Endodermal cell (in vitro differentiated cells): ENCODE measurements at places on chromosomes 13 and 19. TPM values are rescaled to one million over a fixed set of nuclear protein-coding genes. Genes with fewer than 3 reads are reported as not detected.

DNA sequence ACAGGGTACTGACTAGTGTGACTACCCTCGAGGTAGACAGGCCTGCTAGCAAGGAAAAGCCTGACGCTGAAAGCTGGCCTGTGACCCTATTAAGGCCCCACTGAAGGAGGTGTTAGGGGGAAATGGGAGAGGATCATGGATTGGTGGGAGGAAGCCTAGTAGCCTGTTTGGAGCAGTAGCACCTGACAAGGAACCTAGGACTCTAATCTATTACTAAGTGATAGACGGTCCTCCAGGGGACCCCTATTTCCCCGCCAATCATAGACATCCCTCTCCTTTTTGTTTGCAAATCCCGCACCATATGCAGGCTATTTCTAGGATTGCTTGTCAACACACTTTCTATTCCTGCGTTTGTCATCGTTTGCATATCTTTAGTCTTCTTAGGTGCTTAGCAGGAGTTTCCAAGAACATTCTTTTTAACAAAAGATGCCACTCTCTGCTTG is 1338.8 kb upstream of the MIR17HG start:
- DNase-seq: peak; percentile 73
- no peak overlapping the region for H3K4me3 ChIP-seq
- no peaks in the 10 kb centered on the region for H3K36me3 ChIP-seq

GRCh38 chr13:38582133-38582532 is 104.7 kb upstream of the FREM2 start:
- no peaks in the 10 kb centered on the region for H3K27me3 ChIP-seq
- H3K4me1 ChIP-seq: no peaks in the 10 kb centered on the region
- no peak overlapping the region for H3K27ac ChIP-seq
- DNase-seq: no peak
- H3K36me3 ChIP-seq: no peaks in the 10 kb centered on the region
- no peak overlapping the region for H3K4me3 ChIP-seq

DNA sequence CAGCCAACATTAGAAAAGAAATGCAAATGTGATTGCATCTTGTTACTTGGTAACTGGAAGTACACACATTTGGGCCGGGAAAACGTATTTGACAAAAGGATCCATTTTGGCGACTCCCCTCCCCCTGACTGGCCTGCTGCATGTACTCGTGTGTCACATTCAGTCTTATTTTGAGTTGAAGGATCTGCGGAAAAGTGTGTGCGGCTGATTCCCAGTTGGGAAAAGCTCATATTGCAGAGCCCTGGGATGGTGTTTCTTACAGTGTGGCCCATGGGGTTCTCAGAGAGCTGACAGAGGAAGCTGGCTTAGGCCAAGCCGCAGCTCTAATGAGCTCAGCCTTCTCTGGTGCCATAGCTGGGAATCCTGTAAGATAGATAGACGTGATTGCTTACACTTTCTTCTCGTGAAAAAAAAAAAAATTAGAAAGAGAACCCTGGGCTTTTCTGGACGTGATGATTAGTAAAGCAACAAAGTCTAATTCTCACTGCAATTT is 170.3 kb upstream of the ARGLU1 start:
- no peak overlapping the region for H3K27ac ChIP-seq
- H3K36me3 ChIP-seq: no peaks in the 10 kb centered on the region
- H3K27me3 ChIP-seq: no peaks in the 10 kb centered on the region
- no peak overlapping the region for H3K4me3 ChIP-seq
- H3K4me1 ChIP-seq: no peaks in the 10 kb centered on the region

DNA sequence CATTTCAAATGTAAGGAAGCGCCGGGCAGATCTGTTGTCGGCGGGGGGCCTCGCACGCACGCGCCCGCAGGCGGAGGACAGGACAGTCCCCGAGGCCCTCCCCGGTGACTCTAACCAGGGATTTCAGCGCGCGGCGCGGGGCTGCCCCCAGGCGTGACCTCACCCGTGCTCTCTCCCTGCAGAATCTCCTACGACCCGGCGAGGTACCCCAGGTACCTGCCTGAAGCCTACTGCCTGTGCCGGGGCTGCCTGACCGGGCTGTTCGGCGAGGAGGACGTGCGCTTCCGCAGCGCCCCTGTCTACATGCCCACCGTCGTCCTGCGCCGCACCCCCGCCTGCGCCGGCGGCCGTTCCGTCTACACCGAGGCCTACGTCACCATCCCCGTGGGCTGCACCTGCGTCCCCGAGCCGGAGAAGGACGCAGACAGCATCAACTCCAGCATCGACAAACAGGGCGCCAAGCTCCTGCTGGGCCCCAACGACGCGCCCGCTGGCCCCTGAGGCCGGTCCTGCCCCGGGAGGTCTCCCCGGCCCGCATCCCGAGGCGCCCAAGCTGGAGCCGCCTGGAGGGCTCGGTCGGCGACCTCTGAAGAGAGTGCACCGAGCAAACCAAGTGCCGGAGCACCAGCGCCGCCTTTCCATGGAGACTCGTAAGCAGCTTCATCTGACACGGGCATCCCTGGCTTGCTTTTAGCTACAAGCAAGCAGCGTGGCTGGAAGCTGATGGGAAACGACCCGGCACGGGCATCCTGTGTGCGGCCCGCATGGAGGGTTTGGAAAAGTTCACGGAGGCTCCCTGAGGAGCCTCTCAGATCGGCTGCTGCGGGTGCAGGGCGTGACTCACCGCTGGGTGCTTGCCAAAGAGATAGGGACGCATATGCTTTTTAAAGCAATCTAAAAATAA is 18.2 kb downstream of the IL17D start:
- H3K27me3 ChIP-seq: peaks cover 30% of the 10 kb centered on the region
- peak overlapping the region; percentile 69 for H3K4me3 ChIP-seq
- no peak overlapping the region for H3K27ac ChIP-seq
- no peaks in the 10 kb centered on the region for H3K36me3 ChIP-seq
- peak; percentile 82 for DNase-seq
- H3K4me1 ChIP-seq: peaks cover 6% of the 10 kb centered on the region

DNA sequence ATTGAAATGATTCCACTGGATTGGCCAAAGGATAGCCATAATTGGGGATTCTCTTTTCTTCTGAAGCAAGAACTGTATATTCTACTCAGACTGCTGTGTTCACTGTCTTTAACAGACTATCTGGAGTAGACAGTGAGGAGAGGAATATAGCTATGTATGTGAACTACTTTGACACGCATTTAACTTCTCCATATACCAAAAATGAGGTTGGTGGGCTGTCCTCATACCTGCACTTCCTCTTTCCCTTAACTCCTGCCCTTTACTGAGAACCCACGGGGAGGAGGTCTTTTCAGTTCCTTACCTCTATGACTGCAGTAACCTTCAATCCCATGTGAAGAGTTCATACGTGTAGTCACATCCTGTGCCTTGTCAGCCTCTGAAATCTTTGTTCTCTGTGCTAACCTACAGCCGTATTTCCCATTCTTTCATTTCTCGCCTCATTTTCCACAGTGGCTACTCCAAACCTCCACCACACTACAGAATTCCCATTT is 305.8 kb downstream of the MTUS2 start:
- H3K27me3 ChIP-seq: no peaks in the 10 kb centered on the region
- no peak for DNase-seq
- H3K36me3 ChIP-seq: no peaks in the 10 kb centered on the region
- H3K27ac ChIP-seq: no peak overlapping the region

DNA sequence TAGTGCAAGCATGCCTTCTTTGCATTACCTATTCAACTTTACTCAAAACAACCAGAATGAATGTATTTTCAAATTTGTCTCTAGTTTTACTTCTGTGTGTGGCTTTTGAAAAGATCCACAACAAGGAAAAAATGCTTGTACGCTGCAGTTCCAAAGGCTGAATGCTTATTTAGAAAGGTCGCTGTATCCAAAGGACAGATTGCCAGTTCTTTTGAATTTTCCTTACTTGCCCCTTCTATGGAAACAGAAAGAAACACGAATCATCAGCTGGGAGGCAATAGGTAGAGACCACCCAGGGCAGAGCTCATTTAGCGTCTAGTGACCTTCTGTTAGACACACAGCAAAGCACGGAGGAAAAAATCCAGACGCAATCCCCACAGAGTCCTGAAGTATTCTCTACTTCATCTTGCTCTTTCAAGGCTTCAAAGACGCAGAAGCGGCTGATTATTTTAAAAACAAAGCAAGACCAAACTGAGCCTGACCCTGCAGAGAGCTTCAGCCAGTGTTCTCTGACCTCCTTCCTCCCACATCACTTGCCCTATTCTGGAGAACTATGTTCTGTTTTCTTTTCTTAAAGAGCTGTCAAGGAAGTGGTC is 674.6 kb upstream of the SGCG start:
- H3K4me1 ChIP-seq: no peaks in the 10 kb centered on the region
- no peaks in the 10 kb centered on the region for H3K36me3 ChIP-seq
- no peaks in the 10 kb centered on the region for H3K27me3 ChIP-seq
- H3K4me3 ChIP-seq: no peak overlapping the region

DNA sequence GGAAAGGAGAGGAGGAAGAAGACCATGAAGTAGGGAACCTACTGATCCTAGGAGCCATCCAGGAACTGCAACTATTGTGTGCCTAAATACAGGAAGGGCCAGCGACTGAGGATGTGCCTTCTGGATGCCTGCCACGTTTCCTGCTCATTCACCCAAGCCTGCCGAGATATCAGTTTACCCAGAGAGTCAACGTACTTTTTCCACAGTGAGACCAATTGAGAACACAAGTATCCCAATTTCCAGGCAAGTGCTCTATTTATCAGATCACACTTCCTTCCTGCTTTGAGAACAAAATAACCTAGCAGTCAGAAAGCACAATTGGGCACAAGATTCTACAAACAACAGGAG is 122.4 kb downstream of the AKAP11 start:
- H3K4me1 ChIP-seq: no peaks in the 10 kb centered on the region
- no peaks in the 10 kb centered on the region for H3K36me3 ChIP-seq
- H3K4me3 ChIP-seq: no peak overlapping the region
- H3K27ac ChIP-seq: no peak overlapping the region
- DNase-seq: no peak

The ARHGEF1 gene
- 77.4 and 89.9 TPM in 2 replicates for total RNA-seq

The ZNF653 gene
- total RNA-seq: 9.8 and 12.3 TPM in 2 replicates

- no peaks in the 10 kb centered on the region for H3K27me3 ChIP-seq
- no peak overlapping the region for H3K27ac ChIP-seq
- H3K36me3 ChIP-seq: peaks cover 73% of the 10 kb centered on the region
- no peak for DNase-seq
Observed at GRCh38 chr19:34387446-34387810, 16.8 kb upstream of the PDCD2L start.

- no peaks in the 10 kb centered on the region for H3K36me3 ChIP-seq
- H3K27me3 ChIP-seq: no peaks in the 10 kb centered on the region
- H3K27ac ChIP-seq: no peak overlapping the region
- no peaks in the 10 kb centered on the region for H3K4me1 ChIP-seq
- H3K4me3 ChIP-seq: no peak overlapping the region
Observed at GRCh38 chr19:56126983-56127780, 6.1 kb upstream of the ZNF787 start.

The TMEM86B gene
- total RNA-seq: 2.4 to 3.3 TPM (median 2.9 TPM) in 3 replicates

GRCh38 chr13:72565893-72566292 is 161.5 kb downstream of the MZT1 start:
- no peak for DNase-seq
- H3K27me3 ChIP-seq: no peaks in the 10 kb centered on the region
- no peak overlapping the region for H3K4me3 ChIP-seq
- H3K4me1 ChIP-seq: no peaks in the 10 kb centered on the region
- no peaks in the 10 kb centered on the region for H3K36me3 ChIP-seq

DNA sequence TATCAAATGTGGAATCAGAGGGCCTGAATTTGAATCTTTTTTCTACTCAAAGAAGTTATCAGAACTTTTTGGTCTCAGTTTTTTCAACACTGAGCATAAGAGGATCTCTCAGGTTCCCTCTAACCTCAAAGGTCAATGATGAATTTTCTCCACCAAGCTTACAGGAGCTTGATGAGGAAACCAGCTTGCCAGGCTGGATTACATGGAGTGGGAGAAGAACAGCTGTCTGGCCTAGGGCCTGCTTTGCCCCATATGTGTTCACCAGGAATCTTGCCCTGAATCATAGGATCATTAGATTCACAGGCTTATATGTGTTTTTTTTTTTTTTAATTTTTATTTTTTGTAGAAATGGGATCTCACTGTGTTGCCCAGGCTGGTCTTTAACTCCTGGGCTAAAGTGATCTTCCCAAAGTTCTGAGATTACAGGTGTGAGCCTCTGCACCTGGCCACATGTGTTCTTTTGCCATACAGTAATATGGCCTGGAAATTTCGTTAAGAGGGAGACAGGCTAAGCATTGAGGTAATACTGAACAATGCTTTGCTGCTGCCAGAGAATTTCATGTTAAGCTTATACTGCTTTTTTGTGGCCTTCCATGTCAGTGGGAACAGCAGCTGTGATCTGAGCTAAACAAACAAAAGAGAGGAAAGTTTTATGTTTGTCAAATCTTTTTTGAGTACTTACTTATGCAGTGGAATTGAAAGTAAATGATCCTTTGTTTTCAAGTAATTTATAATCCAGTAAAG is 110.6 kb downstream of the DNAJC3 start:
- no peaks in the 10 kb centered on the region for H3K4me1 ChIP-seq
- no peak overlapping the region for H3K27ac ChIP-seq

The FFAR3 gene
- not detected in 2 replicates for total RNA-seq

DNA sequence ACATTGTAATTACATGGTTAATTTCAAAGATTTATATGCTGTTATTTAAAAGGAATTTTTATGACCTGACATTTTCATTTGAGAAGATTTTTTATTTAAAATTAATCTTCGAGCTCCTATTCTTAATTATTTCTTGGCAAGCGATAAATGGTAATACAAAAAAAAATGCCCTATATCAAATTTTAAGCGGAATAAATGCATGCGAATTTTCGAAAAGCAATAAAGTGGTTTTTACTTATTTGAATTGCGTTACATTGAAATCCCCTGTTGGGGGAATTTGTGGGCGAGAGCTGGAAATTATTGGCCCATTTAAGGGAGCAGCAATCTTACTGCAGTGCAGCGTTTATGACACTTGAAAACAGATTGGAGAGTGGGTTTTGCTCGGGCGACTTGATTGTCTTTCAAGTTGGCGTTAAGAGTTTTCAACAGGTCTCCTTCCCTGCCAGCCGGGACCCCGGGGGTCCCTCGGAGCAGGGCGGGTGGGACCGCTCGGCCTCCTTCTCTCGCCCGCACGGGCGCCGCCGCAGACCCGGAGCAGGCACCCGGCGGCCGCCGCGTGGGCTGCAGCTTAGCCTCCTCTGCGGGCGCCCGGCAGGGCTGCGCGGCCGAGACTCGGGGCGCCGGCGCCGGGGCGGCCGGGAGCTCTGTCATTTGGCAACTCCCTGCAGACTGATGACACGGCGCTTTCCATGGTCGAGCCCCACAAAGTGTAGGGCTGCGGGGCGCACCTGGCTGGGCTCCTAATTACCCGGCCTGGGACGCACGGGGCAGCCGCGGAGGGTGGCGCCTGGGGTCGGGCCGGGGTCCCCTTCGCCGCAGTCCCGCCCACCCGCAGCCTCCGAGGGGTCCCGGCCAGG is 255.1 kb upstream of the SOX21 start:
- DNase-seq: peak; percentile 83
- peaks cover 6% of the 10 kb centered on the region for H3K4me1 ChIP-seq
- H3K36me3 ChIP-seq: no peaks in the 10 kb centered on the region
- H3K27ac ChIP-seq: no peak overlapping the region
- H3K27me3 ChIP-seq: peaks cover 56% of the 10 kb centered on the region
- peak overlapping the region; percentile 77 for H3K4me3 ChIP-seq

GRCh38 chr19:6015841-6016545 is 38.1 kb upstream of the RANBP3 start:
- H3K27me3 ChIP-seq: no peaks in the 10 kb centered on the region
- no peaks in the 10 kb centered on the region for H3K4me1 ChIP-seq
- H3K4me3 ChIP-seq: no peak overlapping the region

The SPACA6 gene
- total RNA-seq: 18.4 to 31.6 TPM (median 19.7 TPM) in 3 replicates
